ENCODE measurements at places on chromosomes 7 and 10. TPM values are rescaled to one million over a fixed set of nuclear protein-coding genes. Genes with fewer than 3 reads are reported as not detected.

GRCh38 chr7:7416031-7416858, 119.4 kb downstream of the COL28A1 start:
- H3K4me3 ChIP-seq: no peak overlapping the region
- H3K27ac ChIP-seq: no peak overlapping the region
- peaks cover 23% of the 10 kb centered on the region for H3K4me1 ChIP-seq
- no peak for DNase-seq

DNA sequence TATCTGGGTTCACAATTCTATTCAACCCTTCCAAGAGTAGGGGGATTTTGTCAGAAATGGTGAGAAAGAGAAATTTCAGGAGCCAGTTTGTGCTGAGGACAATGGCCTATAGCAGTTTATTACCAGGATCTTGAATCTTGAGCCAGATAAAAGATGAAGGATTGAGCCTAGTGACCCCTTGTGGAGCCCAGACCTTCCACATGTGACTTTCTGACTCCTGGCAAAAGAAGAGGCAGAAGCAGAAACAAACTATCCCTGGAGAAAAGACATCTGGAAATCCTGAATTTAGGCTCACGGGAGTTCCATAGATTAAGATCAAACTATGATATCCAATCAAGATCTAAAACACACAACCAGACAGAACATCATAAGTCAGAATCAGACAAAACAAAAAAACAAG, 60.9 kb upstream of the CHRM2 start:
- H3K27me3 ChIP-seq: no peaks in the 10 kb centered on the region
- no peak overlapping the region for H3K27ac ChIP-seq
- DNase-seq: no peak
- H3K4me1 ChIP-seq: no peaks in the 10 kb centered on the region
- H3K4me3 ChIP-seq: no peak overlapping the region
- H3K36me3 ChIP-seq: no peaks in the 10 kb centered on the region

PTF1A gene
- not detected for total RNA-seq

GRCh38 chr7:151759591-151760042, 117.3 kb downstream of the PRKAG2 start:
- H3K4me1 ChIP-seq: peaks cover 61% of the 10 kb centered on the region
- H3K27ac ChIP-seq: no peak overlapping the region
- no peak for DNase-seq
- no peak overlapping the region for H3K4me3 ChIP-seq
- no peaks in the 10 kb centered on the region for H3K36me3 ChIP-seq

DNA sequence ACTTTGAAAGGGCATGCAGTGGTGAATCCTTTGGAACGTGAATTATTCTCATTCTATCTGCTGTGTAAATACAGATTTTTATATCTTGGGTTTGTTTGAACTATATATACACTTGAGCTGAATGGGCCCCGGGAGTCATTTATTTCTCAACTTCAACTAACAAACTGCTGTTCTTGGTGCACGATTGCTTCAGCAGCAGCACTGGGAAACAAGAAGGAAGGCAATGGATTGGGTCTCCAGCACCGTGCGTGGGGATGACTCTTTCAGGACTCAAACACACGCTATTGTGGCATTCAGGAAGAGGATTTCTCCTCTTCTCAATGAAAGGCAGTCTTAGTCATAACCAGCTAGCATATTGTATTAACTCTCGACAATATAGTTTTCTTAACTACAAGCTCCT, 226.0 kb upstream of the NFE2L3 start:
- no peaks in the 10 kb centered on the region for H3K27me3 ChIP-seq
- H3K4me1 ChIP-seq: no peaks in the 10 kb centered on the region
- no peak for DNase-seq
- H3K4me3 ChIP-seq: no peak overlapping the region
- H3K27ac ChIP-seq: no peak overlapping the region

SUGCT gene
- total RNA-seq: 4.4 TPM

DNA sequence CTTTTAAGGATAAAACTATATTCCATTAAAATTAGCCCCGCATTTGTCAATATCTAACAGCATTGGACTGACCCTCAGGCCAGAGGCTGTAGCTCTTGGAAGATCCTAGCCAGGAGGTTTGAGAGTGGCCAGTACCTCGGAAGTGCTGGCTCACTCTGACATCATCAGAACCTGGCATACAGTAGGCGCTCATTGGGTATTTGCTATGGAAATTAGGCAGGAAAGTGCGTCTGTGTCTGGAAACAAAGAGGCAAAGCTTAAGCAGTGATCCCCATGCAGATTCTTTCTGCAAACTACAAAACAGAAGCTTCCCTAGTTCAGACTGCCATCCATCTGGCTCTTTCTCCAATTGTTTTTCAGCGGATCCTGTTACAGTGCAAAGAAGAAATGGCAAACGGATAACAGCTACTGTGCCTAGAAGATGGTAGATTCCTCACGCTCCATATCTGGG, 1.7 kb upstream of the PRKCQ start:
- H3K27me3 ChIP-seq: no peaks in the 10 kb centered on the region
- no peak overlapping the region for H3K27ac ChIP-seq
- H3K36me3 ChIP-seq: no peaks in the 10 kb centered on the region
- no peaks in the 10 kb centered on the region for H3K4me1 ChIP-seq
- no peak for DNase-seq
- no peak overlapping the region for H3K4me3 ChIP-seq

- no peaks in the 10 kb centered on the region for H3K27me3 ChIP-seq
- no peak overlapping the region for H3K4me3 ChIP-seq
- DNase-seq: no peak
- no peaks in the 10 kb centered on the region for H3K36me3 ChIP-seq
- peak overlapping the region; percentile 18 for H3K27ac ChIP-seq
- no peaks in the 10 kb centered on the region for H3K4me1 ChIP-seq
Observed at GRCh38 chr10:118504467-118505205, 90.8 kb downstream of the PRLHR start.

- no peak for DNase-seq
- no peak overlapping the region for H3K4me3 ChIP-seq
- H3K27me3 ChIP-seq: no peaks in the 10 kb centered on the region
- H3K4me1 ChIP-seq: no peaks in the 10 kb centered on the region
- no peak overlapping the region for H3K27ac ChIP-seq
Observed at GRCh38 chr10:75525067-75525466, 93.6 kb downstream of the LRMDA start.

C7orf57 gene
- total RNA-seq: 0.88 TPM

DNA sequence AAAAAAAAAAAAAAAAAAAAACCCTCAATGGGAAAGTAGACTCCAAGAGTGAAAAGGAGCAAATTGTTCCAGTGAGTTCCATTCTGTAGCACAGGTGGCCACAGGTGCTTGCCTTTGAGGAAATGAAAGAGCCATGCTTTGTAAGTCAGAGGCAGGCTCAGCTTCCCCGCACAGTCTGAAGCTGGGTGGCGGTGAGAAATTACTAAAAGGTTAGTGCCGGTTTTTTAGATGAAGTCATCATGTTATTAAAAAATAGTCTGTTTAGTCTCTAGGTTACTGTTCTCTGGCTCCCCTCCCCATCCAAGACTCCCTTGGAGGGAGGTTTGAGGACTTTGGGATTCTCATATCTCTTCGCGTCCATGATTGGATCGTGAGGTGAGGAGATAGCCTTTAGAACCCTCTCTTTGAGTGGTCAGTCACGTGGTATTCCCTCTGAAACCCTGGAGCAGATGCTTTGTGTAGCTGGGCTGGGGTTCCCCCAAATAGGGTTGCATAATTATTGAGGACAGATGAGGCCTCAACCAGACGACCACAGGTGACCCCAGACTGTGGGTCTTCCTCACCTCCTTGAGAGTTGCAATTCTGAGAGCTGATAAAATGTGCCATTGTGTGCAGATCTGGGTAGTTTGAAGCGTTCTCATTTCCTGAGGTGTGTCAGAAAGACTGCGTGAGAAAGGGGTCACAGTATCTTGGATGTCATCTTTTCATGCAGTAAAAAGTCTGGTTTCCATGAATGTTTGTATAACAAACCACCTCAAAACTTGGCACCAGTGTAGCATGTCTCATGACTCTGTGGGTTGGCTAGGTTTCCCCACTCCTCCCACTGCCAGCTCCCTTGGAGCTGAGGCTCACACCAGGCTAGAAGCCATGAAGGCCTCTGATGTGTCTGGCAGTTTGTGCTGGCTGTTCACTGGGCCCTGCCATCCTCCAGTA, 27.1 kb downstream of the OGDH start:
- peaks cover 6% of the 10 kb centered on the region for H3K36me3 ChIP-seq
- no peak overlapping the region for H3K4me3 ChIP-seq
- H3K4me1 ChIP-seq: peaks cover 84% of the 10 kb centered on the region
- peak overlapping the region; percentile 62 for H3K27ac ChIP-seq

GRCh38 chr10:94299417-94299816, 63.3 kb downstream of the NOC3L start:
- DNase-seq: no peak
- no peak overlapping the region for H3K27ac ChIP-seq
- no peak overlapping the region for H3K4me3 ChIP-seq

Data from esophagus squamous epithelium (tissue), 5 donors.